ENCODE measurements at places on chromosomes 5 and 9.
A peak's percentile ranks its signal among the peaks of the same experiment; 100 is the strongest.

DNA sequence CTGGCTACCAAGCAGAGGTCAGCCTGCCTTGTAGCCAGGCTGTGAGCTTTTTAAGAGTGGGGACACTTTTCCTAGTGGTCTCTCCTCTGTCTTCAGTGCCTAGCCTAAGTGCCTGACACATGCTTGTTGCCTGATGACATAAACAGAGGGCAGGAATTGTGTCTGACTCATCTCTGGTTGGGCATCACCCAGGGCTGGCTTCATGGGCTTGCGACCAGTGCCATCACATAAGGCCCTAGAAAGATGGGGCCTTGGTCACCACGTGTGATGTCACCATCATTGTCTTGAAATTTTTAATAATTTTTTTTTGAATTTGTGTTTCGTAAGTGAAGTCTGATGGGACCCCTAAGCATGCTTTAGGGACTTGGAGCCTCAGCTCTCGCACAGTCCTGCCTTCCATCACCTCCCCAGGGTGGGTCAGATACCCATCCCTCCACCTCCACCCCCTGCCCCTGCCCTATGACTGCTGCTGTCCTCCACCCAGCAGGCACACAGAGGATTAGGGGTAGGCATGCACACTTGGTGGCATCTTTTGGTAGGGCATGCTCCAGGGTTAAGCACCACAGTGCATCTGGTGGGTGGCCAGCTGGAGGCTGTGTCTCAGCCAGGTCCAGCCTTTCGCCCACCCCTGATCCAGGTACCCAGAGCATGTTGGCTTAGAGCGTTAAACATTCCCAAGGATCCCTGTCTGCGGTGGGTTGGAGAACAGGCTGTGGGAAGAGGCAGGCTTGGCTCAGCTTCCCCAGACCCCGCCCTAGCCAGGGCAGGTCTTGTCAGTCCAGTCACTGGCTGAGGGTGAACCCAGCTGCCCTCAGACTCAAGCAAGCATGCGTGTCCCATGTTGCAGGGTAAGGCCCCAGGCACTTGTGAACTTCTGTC is 80.1 kb upstream of the SH3PXD2B start:
- DNase-seq: no peak

GRCh38 chr9:80873861-80874260 is 815.5 kb downstream of the TLE1 start:
- DNase-seq: no peak

DNA sequence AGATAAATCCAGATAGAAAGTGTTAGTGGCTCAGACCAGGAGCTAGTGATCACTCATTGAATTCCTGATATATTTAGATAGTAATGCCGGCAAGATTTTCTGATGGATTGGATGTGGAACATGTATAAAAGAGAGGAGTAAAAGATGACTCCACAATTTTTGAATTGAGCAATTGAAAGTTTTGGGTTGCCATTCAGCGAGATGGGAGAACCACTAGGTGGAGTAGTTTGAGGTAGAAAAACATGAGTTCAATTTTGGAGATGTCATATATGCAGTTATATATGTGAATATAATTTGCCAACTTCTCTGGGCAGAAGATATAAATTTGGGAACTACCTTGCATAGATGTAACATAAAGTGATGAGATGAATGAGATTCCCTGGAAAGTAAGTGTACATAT is 502.5 kb upstream of the SEMA6A start:
- no peak for DNase-seq

DNA sequence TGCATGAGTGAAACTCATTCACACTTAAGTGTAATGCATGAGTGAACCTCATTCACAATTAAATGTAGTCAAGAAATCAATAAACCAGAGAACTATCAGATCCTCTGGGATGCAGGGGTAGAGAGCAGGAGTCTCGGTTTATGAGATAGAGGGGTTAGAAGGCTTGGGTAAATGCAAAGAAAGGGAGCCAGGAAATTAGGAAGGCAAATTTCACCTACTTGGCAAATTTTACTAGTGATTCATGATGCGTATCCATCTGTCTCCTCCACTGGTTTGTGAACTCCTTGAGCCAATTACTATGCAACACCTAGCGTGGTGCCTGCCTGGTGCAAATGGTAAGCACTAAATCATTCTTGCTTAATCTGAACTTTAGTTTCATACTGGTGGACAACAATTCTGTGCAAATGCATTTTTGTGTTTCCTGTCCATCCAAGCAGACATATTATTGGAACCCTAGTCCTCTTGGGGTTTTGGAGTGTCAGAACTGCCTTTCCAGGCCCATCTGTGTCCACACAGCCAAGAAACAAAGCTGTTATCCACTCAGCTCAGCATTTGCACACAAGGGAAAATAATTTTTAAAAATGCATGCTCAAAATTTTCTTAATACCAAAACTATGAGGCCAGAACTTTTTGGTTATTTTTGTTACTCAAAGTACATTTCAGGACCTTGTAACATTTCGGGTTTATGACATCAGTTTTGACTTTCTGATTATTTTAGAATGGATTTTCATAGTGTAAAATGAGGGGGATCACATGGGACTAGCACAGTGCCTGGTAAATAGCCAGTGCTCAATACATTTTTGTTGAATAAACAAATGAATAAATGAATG is 5.2 kb downstream of the HAPLN1 start:
- DNase-seq: no peak

DNA sequence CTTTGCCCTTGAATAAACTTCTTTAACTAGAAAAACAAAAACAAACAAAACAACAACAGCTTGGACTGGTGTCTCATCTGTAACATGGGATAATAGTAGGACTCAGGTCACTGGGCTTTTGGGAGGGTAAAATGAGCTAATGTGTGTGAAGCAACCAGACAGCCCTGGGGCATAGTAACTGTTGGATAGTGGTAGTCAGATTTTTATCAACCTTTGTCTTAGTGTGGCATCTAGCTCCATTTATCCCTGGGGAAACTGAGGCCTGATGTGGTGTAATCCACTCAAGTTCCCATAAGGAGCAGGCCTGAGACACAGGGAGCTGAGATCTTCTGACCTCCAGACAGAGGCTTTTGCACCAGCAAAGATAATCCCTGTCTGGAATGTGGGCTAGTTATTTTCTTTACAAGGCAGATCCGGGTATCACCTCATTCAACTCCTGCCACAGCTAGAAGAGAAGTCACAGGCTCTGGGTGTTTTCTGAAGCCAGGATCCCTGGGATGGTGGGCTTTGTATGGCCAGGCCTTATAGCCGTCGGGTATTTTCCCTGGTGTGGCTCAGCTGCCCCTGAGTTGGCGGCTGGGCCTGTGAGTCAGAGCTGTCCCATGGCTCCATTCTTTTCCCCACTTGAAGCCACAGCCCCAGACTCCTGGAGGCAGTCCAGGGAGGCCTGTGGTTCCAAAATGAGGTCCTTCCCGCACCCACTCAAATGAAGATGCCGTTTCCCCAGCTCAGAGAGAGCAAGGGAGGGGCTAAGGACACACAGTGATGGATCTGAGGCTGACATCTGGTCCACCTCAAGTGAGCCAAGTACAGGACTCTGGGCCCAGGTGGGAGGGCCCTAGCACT is 26.1 kb upstream of the CSF1R start:
- DNase-seq: no peak

DNA sequence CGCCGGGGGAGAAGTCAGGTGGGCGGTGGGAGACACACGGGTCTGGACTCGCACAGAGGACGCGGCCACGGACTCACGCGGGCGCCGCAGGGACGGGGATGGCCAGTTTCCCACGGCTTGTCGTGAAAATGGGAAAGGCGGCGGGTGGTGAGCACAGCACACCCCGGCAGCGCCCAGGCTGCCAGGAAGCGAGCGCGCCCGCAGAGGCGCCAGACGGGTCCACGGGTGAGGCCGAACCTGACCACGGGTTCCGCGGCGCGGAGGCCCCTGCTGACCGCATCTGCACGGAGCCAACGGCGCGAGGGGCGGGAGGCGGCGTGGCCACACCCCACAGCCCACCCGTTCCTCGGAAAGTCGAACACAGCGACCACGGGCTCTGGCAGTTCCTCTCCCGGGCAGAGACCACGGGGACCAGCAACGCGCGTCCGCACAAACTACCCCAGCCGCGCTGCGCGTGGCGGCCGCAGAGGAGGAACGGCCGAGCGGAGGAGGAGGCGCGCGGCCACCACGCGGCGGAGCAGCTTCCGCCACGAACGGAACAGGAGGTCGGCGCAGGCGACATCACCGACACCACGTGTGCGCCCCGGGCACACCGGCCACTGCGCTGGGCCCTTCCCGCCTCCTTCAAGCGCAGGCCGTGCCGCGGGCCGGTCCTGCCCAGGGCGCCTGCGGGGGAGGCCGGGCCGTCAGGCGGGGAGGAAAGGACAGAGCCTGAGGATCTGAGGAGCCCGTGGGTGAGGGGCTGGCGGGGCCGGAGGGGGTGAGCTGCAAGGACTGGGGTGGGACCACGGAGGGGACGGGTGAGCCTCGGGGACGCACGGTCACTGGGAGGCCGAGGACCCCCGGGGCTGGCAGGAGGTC is 5.6 kb downstream of the EXD3 start:
- no peak for DNase-seq

DNA sequence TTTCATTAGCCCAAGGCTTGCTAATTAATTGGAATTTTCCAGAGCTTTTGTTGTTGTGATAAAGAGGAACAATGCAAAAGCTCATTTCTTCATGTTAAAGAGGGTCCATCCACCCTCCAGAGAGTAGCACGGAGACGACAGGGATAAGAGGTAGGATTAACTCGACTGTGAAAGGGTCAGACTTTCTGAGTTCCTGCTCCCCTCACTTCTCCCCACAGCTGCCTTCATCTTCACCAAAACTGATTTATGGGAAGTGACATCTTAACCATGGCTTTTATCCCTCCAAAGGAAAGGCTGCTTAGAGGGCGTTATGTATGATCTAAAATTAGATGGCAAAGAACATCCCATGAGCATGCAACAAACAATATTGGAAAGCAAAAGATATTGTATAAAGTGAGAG is 135.5 kb downstream of the GLIS3 start:
- DNase-seq: no peak

- no peak for DNase-seq
Measured at GRCh38 chr5:37005252-37005651, 128.7 kb downstream of the NIPBL start.

DNA sequence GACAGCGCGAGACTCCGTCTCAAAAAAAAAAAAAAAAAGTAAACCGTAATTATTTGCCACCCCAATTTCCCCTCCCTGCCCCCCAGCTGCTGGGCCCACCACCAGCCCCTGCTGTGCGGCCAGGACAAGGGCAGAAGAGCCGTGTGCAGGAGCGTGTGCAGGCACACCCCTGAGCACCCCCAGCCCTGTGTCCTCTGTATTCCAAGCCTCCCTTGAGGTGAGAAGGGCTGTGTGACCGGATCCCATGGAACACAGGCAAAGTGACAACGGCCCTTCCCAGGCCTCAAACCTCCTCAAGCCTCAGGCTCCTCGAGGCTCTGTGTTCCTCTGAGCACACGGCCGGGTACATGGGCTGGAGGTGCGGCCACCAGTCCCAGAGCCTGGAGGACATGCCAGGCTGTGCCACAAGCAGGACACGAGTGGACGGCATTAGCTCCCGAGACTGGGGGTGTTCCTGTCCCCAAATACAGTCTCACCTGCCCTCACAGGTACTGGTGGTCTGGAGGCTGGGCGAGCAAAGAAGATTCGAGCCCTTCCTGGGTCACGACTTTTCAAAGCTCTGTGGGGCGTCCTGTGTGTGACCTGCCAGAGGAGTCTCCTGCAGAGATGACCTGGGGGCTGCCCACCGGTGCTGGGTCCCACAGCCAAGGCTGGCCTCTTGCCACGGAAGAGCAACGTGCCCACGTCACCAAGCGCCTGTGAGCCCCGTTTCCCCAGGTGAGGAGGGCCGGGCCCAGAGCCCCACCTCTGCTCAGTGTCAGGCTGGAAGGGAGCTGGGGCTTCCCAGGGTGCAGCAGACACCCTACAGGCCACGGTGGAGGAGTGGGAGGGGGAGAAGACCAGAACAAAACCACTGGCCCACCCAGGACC is 47.1 kb upstream of the SIMC1 start:
- DNase-seq: no peak

GRCh38 chr5:150492621-150493020 is 15.3 kb upstream of the NDST1 start:
- no peak for DNase-seq

GRCh38 chr9:34499076-34499475 is 23.7 kb downstream of the ENHO start:
- no peak for DNase-seq

- no peak for DNase-seq
Measured at GRCh38 chr9:6758248-6758497, 400 bp downstream of the KDM4C start.

GRCh38 chr9:134169724-134170401 is 5.5 kb upstream of the RNU6ATAC start:
- DNase-seq: no peak

DNA sequence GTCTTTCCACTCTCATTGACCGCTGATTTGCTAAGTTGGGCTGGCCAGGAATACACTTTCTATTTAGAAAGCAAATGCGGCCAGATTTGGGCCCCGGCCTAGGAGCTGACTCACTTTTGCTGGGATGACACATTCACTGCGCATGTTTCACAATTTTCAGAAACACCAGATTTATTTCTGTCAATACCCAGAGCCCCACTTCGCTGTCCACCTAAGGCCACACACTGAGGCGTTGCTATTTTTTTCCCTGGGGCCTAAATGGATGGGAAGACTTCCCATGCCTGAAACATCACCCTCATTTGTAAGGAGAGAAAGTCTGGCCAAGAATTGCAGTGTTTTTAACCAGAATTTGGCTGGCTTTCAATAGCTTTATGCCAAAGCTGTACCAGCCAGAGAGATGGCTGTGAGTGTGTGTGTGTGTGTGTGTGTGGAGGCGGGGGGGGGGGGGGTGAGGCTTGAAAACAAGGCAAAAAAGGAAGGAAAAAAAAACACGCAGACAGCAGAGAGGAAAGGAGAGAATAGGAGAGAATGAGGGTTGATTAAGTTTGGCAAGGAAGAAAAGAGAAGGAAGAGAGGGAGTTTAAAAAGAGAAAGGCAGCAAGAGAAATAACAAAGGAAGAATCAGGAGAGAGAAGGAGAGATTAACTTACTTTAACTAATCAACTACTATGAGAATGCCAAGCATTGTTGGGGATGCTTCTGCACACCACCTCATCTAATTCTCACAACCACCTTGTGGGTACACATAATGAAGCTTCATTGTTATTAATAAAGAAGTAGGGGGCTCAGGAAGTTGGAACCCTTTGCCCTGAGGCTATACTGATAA is 261.4 kb upstream of the KLF4 start:
- DNase-seq: no peak

DNA sequence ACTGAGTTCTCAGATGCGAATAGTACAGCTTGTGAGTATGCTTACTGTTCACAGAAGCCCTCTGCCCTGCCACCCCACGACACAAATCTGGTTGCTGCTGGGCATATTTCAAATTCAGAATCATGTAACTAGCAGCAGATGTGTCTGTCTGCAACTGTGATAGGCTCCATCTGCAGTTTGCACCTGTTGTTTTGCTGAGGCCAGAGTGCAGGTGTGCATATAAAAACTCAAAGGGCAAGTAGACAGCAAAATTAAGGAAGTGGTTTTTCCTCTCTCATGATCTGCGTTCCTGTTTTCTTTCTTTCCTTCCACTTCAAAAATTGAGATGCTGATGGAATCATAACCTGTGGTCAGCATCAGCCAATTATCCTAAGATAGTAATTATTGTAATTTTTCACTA is 1000.5 kb downstream of the PTPRD start:
- DNase-seq: no peak

DNA sequence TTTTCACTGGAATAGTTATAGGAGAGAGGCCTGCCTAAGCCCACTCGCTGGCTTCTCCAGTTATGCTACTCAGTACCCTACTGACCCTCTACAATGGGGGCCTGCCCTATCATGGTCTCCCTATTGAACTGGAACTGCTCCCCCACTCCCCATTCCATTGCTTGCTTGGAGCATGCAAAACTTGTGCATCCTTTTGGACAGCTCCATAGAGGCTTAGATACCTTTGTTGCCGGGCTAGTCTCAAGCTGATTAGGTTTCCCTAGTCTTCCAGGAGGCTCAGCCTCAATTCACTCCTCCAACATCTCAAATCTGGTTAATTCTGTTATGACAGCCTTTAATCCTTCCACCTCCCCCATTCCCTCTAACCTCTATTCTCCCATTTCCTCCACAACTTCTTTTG is 39.9 kb downstream of the KIF24 start:
- DNase-seq: peak; percentile 36

All from D341Med (cell line).